NCI-H146 (cell line): ENCODE measurements at places on chromosomes 7 and 10.

- DNase-seq = peak; percentile 94
Observed at GRCh38 chr7:83060218-83060617, 102.5 kb downstream of the PCLO start.

- no peak for DNase-seq
Observed at GRCh38 chr7:45927721-45928120, 6.6 kb upstream of the IGFBP3 start.

- DNase-seq = no peak
Observed at GRCh38 chr10:69056536-69057260, 31.2 kb upstream of the SRGN start.

DNA sequence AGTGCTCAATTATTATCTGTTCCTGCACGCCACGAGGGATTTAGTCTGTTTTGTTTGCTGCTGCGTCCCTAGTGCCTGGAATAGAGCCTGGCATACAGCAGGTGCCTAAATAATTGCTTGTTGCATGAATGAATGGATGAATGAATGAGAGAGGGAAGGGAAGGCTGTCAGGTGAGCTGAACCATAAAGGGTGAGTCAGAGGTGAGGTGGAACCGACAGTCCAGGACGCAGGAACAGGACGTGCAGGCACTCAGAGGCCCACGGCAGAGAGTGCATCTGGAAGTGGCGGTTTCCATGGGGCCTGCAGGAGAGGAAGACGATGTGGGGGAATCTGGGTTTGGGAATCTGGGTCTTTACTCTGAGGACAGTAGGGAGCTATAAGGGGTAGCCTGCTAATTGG is 17.7 kb upstream of the PPIF start:
- no peak for DNase-seq

DNA sequence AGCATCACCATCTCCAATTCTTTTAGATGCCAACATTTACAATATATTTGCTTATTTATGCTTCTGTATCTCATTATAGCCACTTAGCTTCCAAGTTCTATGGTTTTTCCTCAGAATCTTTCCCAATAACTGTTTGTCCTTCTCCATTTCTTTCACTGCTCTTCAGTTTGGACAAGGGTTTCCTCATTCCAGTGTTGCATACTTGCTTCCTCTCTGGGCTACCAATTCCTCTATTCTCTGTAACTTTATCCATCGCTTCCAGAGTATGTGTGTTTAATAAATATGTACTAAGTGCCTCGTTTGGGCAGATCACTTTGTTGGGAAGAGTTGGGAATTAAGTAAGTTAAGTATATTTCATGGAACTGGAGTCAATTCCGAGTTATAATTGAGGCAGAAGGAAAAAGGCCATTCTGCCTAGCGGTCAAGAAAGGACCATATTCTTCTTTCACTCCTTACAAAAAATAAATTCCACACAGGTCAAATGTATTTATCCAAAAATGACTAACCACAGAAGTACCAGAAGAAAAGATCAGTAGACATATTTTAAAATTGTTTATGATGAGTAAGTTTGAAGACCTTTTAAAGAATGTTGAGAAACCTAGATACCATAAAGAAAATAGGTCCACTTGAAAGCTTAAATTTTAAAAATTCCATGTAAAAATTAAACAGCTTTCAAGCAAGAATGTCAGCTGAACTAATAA is 10.8 kb downstream of the STAMBPL1 start:
- no peak for DNase-seq

- no peak for DNase-seq
Observed at GRCh38 chr10:3477683-3478082, 305.1 kb upstream of the PITRM1 start.

GRCh38 chr10:115936926-115937767 is 335.9 kb downstream of the GFRA1 start:
- DNase-seq = no peak

- peak; percentile 53 for DNase-seq
Observed at GRCh38 chr10:78783753-78784152, 285.0 kb upstream of the ZMIZ1 start.

- no peak for DNase-seq
Observed at GRCh38 chr10:67242528-67242927, 316.7 kb downstream of the LRRTM3 start.

- no peak for DNase-seq
Observed at GRCh38 chr10:108904163-108904838, 1019.0 kb downstream of the XPNPEP1 start.

- DNase-seq = no peak
Observed at GRCh38 chr7:17633067-17633466, 307.2 kb downstream of the SNX13 start.

DNA sequence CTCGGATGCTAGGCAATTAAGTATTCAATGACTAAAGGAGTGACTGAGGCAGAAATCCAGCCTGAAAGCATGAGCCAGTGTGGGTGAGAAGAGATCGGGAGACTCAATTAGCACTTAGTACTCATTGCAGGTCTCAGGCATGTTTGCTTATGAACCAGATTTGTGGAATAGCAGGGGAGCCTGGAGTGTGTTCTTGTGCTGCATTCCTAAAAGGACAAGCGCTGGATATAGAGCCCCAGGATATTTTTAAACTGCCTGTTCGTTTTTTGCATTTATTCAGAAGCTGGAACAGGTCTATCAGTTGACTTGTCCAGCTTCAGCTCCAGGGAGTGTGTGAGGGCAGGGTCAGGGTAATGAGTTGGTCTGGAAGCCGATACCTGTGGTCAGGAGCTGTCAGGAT is 120.3 kb downstream of the BMPER start:
- no peak for DNase-seq

DNA sequence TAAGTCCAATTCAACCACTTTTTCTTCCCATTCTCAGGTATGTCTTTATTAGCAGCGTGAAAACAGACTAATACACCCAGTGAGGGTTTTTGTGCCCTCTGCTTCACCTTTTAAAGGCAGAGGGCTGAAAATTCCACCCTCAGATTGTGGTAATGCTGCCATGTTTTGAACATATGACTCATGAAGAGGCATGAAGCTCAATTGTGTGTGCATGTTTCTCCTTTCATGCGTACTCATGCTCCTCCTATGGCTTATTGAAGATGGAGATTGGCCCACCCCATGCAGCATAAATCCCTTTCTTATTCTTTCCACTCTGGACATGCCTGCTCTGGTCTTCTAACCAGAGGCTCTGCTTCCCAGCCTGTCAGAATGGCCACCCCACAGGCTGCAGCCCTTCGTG is 168.0 kb upstream of the PRKCQ start:
- no peak for DNase-seq

- DNase-seq = no peak
Observed at GRCh38 chr7:148332191-148333186, 258.1 kb upstream of the C7orf33 start.

GRCh38 chr10:50373821-50374501 is 122.6 kb upstream of the ASAH2 start:
- DNase-seq = no peak

DNA sequence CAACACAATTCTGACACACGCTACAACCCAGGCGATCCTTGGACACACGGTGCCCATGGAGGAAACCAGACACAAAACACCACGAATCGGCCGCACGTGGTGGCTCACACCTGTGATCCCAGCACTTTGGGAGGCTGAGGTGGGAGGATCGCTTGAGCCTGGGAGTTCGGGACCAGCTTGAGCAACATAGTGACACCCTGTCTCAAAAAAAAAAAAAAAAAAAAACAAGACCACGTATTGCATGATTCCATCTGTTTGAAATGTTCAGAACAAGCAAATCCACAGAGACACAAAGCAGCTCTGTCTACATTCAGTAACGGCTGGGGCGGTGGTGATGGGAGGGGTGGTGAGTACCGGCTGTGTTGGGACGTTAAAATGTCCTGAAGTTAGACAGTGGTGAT is 25.2 kb downstream of the ADAP1 start:
- no peak for DNase-seq

- DNase-seq = no peak
Observed at GRCh38 chr10:36779238-36779846, 346.1 kb upstream of the ANKRD30A start.

DNA sequence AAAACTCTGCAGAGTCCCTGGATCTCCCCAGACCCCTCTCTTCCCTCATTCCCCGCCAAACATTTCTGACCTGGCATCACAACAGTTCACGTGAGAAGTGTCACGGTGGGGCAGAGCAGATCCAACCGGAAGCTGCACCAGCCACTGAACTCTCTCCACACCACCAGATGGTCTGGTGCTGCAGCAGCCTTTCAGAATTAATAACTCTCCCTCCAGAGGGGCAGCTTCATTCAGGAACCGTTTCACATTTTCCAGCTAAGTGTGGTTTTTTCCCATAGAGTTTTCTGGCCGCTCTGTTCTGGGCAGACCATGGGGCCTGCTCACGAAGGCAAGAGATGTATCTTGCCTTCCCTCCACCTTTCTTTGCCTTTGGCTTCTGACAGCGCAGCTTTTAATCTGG is 486.7 kb upstream of the GALNT17 start:
- no peak for DNase-seq

- DNase-seq = no peak
Observed at GRCh38 chr7:39306016-39306570, 260.1 kb upstream of the YAE1 start.

GRCh38 chr10:73650537-73651331 is 5.1 kb downstream of the SYNPO2L start:
- no peak for DNase-seq

- no peak for DNase-seq
Observed at GRCh38 chr10:12308736-12309375, 40.5 kb upstream of the CAMK1D start.

- DNase-seq = no peak
Observed at GRCh38 chr10:110803239-110803749, 68.4 kb upstream of the PDCD4 start.

DNA sequence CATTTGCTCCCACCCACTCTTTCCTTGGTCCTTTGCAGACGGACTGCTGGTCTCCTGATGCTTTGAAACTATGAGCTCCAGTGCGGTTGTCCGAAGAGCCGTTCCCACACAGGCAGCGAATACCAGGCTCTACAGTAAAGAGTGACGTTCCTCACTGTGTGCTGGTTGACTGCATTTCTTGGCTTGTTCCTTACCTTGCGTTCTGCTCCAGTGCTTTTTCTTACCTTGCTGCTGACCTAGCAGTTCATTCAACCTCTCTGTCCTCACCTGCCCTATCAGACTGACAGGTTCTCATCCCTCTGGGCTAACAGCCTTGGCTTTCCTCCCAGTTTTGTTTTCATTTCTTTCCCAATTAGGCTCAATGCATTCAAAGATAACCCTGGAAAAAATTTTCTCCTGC is 214.8 kb downstream of the TMEM178B start:
- DNase-seq = peak; percentile 10

DNA sequence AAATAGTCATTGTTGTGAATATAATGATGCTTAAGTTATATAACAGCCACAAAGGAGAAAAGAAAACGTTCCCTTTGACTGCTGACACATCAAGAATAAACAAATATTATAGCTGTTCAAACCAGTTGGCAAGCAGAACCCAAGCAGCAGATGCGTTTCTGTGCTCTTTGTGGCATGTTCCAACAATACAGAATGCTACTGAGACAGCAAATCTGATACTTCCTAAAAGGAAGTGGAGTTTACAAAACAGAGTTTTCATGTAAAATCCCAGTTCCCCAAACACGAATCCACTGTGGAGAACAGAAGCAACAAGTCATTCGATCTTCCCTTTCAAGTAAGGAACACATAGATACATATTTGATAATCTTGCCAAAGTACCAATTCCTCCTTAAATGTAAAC is 170.9 kb upstream of the ASAH2 start:
- no peak for DNase-seq

DNA sequence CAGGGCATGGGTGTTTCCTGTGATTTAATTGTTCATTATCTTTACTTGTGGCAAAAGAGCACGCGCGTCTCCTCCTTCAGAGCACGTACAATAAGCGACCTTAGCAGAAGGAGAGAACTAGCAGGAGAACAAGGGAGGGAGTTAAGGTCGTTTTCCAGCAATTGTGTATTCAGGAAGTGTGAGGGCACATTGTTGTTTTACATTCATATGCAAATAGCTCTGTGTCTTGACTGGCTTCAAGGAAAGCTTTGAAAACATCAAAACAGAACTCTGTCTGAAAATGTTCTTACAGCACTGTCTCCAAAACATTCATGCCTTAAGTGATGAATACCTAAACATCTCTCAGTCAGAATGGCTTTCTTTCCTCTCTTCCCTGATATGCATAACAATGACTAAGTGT is 499.1 kb downstream of the ACTR3B start:
- DNase-seq = no peak

- no peak for DNase-seq
Observed at GRCh38 chr7:55649238-55649637, 76.9 kb upstream of the VOPP1 start.

DNA sequence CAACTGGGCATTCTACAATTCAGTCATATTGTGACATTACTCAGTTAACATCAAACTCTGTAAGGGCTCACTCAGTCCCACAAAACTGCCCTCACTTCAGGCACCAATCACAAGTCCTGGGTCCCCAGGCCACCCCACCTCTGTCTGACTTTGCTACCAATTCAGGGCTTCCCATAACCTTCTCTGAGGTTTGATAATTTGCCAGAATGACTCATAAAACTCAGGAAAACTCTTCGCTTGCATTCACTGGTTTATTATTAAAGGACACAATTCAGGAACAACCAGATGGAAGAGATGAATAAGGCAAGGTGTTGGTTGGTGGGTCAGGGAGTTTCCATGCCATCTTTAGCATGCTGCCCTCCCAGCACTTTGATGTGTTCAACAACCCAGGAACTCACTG is 41.3 kb downstream of the AVL9 start:
- no peak for DNase-seq

GRCh38 chr7:118041251-118041878 is 142.6 kb upstream of the LSM8 start:
- DNase-seq = no peak

DNA sequence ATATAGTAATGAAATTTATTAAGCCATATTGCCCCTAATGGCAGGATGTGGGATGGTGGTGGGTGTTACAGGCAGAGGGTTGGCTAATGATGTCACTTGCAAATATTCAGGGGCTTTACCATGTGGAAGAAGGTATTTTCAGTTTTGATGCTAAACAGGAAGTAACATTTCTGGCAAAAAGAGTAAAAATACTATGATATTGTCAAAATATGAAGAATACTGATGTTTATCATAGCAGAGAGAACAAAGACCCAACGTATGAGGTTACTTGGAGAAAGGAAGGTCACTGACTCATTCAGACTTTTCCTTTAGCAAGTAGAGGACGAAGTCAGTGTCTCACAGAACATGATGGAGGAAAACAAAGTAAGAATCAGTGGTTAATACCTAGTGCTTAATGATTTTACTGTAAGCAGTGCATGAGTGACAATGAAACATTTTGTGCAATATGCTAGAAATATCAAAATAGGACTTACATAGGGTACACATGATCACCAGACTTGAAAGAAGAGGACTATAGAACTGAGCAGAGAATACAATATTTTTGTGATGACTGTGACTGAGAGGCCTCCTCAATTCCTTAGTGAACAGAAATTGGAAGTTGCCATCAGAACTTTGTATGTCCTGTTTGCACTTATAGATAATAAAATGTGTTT is 89.7 kb upstream of the STEAP4 start:
- DNase-seq = no peak

DNA sequence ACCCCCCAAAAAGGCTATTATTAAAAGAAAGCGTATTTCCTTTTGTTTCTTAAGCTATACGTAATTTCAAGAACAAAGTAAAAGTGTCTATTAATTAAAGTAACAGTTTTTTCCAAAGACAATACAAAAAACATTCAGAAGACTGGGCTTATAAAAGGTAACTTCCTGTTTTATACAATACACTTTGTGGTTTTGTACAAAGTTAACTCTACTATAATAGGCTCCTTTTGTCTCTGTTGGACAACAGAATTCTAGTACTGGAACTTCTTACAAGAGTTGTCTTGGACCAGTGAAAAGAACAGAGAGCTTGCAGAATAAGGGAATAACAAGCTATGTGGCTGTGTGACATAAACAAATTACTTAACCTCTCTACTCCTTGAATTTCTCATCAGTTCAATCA is 21.5 kb downstream of the SFMBT2 start:
- DNase-seq = no peak

- DNase-seq = no peak
Observed at GRCh38 chr10:18185621-18186020, 45.4 kb downstream of the CACNB2 start.
